Activated T-cell treated with anti-CD3 and anti-CD28 coated beads for 24 hours (primary cell): ENCODE measurements at places on chromosomes 12 and 14.

- no peak for DNase-seq
Observed at GRCh38 chr12:20400003-20400402, 31.7 kb downstream of the PDE3A start.

DNA sequence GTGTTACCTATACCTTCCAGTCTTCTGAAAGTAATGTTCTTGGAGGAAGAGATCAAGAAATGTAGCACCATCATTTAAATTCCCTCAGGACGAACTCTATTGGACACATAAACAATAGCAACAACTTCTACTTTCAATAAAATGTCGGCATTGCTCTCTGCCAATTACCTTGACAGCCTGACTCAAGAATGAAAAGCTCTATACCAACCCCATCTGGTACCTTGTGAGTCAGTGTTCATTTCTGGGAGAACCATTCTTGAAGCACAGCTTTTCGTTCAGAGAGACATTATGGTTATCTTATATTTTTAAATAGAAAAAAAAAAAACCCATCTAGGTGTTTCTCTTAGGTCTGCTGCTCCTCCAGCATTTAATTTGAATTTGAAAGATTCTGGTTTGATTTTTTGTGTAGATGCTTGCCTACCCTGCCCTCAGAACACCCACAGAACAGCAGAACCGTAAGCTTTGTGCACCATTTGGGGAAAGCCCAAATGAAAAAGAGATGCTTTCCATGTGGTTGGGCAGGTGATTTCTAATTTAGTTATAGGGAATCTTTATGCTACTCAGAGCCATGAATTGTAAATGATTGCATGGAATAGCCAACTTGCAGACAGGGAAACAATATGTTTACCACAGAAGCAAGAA lies 156.0 kb downstream of the SAMD4A start:
- DNase-seq = no peak

- DNase-seq = no peak
Observed at GRCh38 chr12:62273724-62274380, 13.6 kb downstream of the USP15 start.

- no peak for DNase-seq
Observed at GRCh38 chr12:14991069-14991468, 18.2 kb downstream of the PDE6H start.

GRCh38 chr14:25108959-25109358 lies 59.0 kb upstream of the STXBP6 start:
- DNase-seq = no peak

DNA sequence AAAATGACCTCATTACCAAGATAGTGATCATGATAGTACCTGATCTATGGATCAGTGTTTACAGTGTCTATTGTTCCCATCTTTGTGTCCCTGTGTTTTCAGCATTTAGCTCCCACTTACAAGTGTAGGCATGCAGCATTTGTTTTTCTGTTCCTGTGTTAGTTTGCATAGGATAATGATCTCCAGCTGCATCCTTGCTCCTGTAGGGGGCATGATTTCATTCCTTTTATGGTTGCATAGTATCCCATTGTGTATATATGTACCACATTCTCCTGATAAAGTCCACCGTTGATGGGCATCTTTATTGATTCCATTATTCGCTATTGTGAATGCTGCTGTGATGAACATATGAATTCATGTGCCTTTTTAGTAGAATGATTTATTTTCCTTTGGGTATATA lies 215.4 kb upstream of the NAV3 start:
- no peak for DNase-seq

- no peak for DNase-seq
Observed at GRCh38 chr12:29578070-29578469, 80.6 kb upstream of the OVCH1 start.

GRCh38 chr14:39946807-39947206 lies 514.6 kb upstream of the FBXO33 start:
- no peak for DNase-seq

DNA sequence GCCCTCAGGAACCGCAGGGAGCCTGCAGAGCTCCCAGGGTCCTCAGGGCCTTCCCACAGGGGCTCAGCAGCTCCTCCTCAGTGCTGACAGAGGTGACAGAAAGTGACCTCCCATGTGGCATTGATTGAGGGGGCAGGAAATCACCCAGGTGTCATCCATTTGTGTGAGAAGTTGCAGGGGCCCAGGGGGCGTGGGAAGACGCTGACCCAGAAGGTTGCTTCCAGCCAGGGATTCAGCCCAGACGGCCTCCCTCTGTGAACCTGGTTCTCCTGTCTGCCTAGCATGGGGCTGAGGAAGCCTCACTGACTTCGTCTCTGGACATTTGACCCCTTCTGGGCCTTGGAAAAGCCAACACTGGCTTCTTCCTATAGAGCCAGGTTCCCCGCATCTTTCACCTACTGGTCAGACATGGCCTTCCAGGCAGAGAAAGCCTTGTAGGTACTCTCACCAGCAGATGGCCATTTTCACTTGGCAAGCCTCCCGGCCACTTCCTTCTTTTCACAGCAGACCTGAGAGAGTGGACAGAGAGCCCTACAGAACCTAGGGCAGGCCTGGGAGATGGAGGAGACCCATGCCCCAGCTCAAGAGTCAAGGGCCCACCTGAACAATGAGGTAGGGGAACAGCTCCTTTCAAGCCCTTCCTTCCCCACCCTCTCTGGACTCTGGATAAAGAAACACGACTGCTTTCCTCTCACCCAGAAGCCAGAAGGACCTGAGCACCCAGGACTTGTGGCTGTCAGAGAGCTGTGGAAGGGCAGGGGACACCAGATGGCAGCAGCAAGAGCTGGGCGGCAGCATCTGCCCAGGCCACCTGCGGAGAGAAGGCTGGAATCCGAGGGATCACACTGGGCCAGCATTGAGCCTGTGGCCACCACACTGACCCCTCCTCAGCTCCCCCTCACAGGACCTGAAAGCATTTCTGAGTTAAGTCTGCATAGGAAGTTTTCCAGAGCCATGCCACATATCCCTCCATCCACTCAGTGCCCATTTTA lies 377.8 kb downstream of the DPF3 start:
- DNase-seq = no peak

- DNase-seq = no peak
Observed at GRCh38 chr14:36479344-36479743, 40.7 kb downstream of the NKX2-1 start.

- DNase-seq = no peak
Observed at GRCh38 chr12:110266980-110267620, 13.9 kb upstream of the ATP2A2 start.

DNA sequence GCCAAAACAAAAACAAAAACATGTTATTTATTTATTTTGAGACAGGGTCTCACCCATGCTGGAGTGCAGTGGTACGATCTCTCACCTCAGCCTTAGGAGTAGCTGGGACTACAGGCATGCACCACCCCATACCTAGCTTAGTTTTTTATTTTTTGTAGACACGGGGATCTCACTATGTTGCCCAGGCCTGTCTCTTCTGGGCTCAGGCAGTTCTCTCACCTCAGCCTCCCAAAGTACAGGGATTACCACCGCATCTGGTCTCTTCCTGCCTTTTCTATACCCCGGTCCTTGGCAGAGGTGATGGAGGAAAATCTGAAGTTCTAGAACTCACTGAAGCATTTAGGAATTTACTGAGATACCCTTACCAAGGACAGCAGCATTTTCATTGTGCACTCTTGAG lies 6.8 kb upstream of the IRF2BPL start:
- DNase-seq = no peak

- DNase-seq = no peak
Observed at GRCh38 chr14:98161356-98161755, 1110.6 kb downstream of the BCL11B start.
